ENCODE measurements at places on chromosomes 4 and X. TPM values are rescaled to one million over a fixed set of nuclear protein-coding genes. Genes with fewer than 3 reads are reported as not detected.

GDI1 gene
- total RNA-seq: 67.5 TPM

CT45A1 gene
- not detected for total RNA-seq

ASMT gene
- total RNA-seq: 0.36 TPM

CXCL3 gene
- not detected for total RNA-seq

IL9R gene
- not detected for total RNA-seq

POU3F4 gene
- not detected for total RNA-seq

CXCL1 gene
- total RNA-seq: 4.7 TPM

CRMP1 gene
- under 0.01 TPM for total RNA-seq

RTL5 gene
- total RNA-seq: 2.2 TPM

MTNR1A gene
- not detected for total RNA-seq

CXCL11 gene
- not detected for total RNA-seq

PRR32 gene
- not detected for total RNA-seq

DUX4 gene
- total RNA-seq: not detected

CFP gene
- total RNA-seq: 0.29 TPM

STARD8 gene
- total RNA-seq: 1.5 TPM

MANBA gene
- 71.9 TPM for total RNA-seq

HSFX1 gene
- total RNA-seq: 0.59 TPM

RBM41 gene
- 15.3 TPM for total RNA-seq

SOX3 gene
- not detected for total RNA-seq
